COR-L47 (cell line): ENCODE measurements at places on chromosomes 11 and 22.

GRCh38 chr11:72569966-72570892 lies 104.0 kb downstream of the PDE2A start:
- DNase-seq, result no peak

DNA sequence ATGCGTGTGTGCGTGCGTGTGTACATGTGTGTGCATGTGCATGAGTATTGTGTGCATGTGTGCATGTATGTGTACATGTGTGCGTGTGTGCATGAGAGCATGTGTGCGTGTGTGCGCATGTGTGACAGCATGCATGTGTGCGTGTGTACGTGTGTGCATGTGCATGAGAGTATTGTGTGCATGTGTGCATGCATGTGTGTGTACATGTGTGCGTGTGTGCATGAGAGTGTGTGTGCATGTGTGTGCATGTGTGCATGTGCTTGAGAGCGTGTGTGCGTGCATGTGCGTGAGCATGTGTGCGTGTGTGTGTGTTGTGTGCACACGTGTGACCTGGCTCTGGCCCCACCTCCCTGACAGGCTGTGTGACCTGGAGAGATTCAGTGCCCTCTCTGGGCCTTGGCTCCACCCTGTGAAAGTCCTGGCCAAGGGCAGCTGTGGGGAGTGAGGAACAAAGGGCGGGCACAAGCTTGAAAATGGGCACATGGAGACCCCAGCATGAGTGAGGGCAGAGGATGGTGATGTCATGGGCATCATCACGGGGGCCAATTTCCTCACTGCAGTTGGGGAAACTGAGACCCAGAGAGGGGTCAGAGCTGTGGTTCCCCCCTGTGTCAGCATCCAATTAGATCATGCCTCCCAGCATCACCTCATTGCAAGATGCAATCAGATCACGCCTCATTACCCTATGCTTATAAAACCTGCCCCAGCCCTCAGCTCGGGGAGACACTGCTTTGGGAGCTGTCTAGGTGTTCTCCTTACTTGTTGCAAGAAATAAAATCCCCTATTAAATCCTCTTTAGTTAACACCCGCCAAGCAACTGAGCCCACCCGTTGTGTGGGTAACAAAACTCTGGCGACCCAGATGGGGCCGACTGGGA lies 658 bp downstream of the ACY3 start:
- DNase-seq, result no peak

- DNase-seq, result no peak
These were observed 48.0 kb downstream of the ME3 start for GRCh38 chr11:86624366-86624765.

DNA sequence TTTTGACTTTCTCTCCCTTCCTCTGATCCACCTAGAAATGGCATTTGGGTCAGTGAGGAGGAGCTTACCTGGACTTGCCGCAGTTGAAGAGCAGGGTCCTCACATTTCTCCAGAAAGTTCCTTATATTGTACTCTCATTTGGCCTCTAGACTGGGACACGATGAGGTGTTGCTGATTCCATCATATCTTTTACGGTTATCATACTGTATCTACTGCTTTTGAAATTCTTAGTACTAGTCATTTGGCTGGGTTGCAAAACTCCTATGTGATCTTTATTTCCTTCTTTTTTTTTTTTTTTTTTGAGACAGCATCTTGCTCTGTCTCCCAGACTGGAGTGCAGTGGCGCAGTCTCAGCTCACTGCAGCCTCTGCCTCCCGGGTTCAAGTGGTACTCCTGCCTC lies 58.7 kb upstream of the FAM181B start:
- no peak for DNase-seq

DNA sequence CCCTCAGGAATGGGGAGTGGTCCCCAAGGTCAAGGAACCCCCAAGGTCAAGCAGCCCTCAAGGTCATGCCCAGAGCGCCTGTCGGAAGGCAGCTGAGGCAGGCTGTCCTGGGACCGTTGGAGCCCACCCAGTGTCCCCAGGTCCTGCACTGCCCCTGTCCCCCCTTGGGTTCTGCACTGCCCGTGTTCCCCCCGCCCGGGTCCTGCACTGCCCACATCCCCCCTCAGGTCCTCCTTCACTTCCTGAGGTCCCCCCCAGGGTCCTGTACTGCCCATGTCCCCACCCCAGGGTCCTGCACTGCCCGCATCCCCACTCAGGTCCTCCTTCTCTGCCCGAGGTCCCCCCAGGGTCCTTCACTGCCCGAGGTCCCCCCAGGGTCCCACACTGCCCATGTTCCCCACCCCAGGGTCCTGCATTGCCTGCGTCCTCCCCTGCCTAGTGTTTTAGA lies 1073.0 kb downstream of the BRD1 start:
- DNase-seq, result no peak
